ENCODE measurements at places on chromosomes 1 and 21. TPM values are rescaled to one million over a fixed set of nuclear protein-coding genes. Genes with fewer than 3 reads are reported as not detected.
A peak's percentile ranks its signal among the peaks of the same experiment; 100 is the strongest.

DNA sequence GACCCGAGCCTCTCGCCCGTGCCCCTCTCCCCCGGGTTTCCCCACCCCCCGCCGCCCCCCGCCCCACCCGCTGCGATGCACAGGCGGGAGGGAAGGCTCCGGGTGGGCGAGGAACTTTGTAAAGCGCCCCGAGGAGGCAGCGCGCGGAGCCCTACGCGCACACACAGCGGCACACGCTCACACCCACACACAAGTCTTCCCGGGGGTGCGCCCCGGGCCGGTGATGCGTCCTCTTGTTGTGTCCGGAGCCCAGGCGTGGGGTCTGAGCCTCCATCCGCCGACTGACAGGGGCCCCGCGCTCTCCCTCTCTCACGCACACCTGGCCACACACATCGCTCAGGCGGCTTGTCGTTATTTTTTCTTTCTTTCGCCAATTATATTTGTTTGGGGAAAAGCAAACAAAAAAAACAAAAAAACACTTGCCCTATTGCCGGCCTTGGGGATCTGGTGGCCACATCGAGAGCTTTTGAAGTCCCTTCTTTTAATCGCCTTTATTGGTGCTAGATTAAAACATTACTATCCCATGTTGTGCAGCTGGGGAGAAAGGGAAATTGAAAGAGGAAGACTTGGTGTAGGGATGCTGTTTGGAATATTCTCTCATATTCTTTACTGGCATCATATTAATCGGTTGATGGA lies 770 bp downstream of the NTNG1 start:
- DNase-seq: no peak

RAB25 gene
- not detected for total RNA-seq

GRCh38 chr21:36859744-36860501 lies 106.5 kb downstream of the HLCS start:
- no peak for DNase-seq

THEM5 gene
- not detected for total RNA-seq

PLXNA2 gene
- 8.0 TPM for total RNA-seq

ITLN2 gene
- total RNA-seq: 3.8 TPM

DNA sequence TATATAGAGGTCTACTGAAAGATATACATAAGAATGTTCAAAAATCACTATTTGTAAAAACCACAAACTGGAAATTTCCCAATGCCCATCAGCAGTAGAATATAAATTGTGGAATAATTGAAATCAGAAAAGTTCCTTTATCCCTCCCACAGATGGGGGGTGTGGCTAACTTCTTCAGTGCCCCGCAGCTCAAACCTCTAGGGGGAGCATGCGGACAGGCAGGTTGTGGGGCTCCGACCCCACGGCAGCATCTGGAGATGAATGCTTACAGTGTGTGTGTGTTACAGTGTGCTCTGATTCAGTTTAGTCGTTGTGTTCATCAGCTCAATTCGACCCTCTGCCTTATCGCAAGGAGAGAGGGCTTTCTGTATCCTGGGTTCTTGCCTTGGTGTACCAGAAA lies 262.1 kb upstream of the LRRC7 start:
- no peak for DNase-seq

- DNase-seq: no peak
Observed at GRCh38 chr1:71577451-71578131, 496.8 kb upstream of the ZRANB2 start.

GRCh38 chr1:87702455-87702854 lies 373.8 kb downstream of the LMO4 start:
- no peak for DNase-seq

IVL gene
- total RNA-seq: not detected

- DNase-seq: peak; percentile 96
Observed at GRCh38 chr21:35840197-35840799, 220.0 kb downstream of the SETD4 start.

TNFRSF4 gene
- total RNA-seq: 0.65 TPM
